ENCODE measurements at places on chromosomes 16 and 17.

GRCh38 chr17:31558748-31559583, 167.5 kb downstream of the RAB11FIP4 start:
- peak; percentile 86 for DNase-seq

DNA sequence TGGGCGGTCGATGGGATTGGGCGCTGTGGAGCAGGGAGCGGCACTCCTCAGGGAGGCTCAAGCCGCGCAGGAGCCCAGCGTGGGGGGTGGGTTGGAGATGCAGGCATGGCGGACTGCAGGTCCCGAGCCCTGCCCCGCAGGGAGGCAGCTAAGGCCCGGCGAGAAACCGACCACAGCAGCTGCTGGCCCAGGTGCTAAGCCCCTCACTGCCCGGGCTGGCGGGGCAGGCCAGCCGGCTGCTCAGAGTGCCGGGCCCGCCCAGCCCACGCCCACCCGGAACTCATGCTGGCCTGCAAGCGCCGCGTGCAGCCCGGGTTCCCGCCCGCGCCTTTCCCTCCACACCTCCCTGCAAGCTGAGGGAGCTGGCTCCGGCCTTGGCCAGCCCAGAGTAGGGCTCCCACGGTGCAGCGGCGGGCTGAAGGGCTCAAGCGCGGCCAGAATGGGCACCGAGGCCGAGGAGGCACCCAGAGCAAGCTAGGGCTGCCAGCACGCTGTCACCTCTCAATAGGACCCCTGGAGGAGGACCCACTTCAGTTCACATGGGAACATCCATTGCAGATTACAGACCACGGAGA, 20.5 kb upstream of the METTL16 start:
- no peak for DNase-seq

- DNase-seq: peak; percentile 87
Measured at GRCh38 chr17:1275962-1276736, 3.3 kb upstream of the TRARG1 start.

DNA sequence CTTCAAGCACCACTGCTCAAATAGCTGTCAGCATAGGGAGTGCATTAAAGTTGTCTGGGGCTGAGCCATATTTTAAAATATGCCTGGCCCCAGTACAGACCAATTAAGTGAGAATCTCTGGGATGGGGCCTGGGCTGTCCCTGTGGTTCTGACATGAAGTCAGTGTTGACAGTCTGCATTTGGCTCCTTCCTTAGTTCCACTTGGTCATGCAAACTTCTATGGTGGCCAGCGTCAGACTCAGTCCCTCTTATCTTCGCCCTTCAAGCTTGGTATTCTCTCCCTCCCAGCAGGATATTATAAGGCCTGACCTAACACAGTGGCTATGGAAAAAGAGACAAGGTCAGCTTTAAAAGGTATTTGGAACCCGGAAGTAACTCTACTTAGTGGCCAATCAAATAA, 177.2 kb downstream of the PMP22 start:
- no peak for DNase-seq

DNA sequence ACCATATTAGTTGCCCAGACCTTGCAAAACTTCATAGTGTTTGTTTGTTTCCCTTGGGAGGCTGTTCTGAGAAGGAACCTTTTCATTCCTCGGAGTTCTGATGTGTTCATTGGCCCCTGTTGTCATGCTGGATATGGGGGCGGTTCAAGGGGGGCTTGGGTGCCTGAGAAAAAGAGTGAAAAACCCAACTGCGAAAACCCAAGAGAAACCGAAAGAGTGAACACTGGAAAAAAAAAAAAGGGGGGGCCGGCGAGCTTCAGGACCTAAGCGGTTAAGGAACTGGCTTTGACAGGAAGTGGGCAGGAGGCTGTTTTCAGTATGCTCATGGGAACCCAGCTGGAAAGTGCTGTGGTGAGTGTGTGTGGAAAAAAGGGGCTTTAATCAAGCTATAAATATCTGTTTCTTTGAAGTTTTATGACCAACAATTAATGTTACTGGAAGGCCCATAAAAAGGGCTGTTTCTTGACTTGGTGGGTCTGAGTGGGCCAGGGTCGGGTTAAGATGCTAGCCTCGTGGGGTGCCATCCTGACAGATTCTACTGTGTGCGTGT, 510.7 kb downstream of the MAF start:
- DNase-seq: peak; percentile 71

DNA sequence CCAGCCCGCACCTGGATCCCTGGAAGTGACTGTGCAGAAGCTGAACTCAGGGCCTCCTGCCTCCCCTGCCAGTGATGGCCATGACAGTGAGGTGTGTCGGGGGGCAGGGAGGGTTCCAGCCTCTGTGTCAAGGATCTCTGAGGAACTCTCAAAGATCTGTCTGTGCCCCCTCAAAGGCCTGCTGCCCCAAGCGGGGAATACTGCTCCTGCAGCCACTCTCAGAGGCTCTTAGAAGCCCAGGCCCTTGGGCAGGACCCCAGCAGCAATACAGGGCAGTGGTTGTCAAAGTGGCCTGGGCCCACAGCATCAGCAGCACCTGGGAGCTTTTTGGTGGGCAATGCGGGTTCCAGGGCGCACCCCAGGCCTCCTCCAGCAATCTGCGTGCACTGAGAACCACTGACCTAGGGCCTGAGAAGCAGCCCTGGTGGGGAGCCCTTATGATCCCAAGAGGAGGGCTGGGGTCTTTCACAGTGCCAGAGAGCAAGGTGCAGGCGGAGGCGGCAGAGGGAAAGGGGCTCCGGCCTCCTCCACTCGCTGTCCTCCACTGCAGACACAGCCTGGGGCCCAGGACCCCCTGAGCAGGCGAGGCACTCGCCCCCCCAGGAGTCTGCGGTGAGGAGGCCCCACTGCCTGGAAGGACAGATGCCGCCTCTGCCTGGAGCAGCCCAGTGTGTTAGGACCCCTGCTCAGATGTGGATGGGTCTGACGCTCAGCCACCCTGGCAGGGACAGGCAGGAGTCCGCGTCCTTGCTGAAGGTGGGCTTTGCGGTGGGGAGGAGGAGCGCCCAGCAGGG, 42.1 kb downstream of the ENGASE start:
- no peak for DNase-seq

- DNase-seq: no peak
Measured at GRCh38 chr17:31281061-31281460, 16.0 kb downstream of the OMG start.

DNA sequence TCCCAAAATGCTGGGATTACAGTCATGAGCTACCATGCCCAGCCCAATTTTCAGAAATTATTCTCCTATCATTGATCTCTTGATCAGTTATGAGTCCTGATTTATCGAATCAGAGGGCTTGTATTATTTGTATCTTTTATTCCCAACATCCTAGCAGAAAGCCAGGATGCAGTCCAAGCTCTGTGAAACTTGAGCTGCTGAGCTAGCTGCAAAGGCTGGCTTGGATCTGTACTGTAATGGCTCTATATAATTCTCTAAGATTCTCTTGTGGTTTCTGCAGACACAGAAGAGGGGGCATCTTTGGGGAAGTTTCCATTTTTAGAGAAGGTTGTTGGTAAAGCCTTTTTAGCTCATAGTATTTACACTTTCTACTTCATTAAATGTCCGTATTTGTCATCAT, 227.1 kb downstream of the MAP2K4 start:
- no peak for DNase-seq

DNA sequence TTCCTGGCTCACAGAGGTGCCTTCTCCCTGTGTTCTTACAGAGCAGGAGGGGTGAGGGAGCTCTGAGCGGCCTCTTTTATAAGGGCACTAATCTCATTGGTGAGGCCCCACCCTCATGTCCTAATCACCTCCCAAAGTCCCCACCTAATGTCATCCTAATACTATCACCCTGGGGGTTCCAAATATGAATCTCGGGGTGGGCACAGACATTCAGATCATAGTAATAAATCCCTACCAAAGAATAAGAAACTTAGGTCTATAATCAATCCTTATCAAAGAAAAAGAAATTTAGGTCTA, 32.3 kb upstream of the METRNL start:
- DNase-seq: no peak

DNA sequence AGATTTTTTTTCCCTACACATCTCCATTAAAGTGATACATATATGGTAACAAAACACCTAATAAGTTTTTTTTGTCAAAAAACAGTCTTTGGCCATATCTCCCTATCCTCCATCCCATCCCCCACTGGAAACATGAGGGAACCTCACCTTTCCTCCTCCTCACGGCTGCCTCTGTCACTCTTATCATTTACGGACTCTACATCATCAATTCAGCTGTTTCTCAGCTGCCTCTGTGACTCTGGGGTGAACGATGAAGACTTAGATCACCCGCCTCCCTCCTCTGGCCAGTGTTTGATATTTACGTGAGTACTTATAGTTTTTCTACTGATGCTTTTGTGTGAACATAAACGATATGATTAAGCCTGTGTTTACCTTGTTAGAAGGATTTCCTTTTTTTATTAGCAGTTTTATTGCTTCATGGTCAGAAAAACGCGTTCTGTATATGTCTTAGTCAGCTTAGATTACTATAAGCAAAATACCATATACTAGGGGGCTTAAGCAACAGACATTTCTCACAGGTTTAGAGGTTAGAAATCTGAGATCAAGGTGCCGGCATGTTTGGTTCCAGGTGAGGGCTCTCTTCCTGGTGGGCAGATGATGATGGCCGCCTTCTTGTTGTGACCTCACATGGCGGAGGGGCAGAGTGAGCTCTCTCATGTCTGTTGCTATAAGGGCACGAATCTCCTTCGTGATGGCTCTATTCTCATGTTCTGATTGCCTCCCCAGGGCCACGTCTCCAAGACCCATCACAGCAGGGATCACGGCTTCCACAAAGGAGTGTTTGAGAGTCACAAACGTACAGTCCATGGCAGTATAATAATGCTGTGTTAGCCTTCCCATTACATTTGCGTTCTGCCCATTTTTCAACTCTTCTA, 32.1 kb downstream of the DNAH17 start:
- no peak for DNase-seq
